CD4-positive, alpha-beta T cell treated with Interleukin-4 for 1 hour (primary cell): ENCODE measurements at places on chromosomes 16 and 17.

DNA sequence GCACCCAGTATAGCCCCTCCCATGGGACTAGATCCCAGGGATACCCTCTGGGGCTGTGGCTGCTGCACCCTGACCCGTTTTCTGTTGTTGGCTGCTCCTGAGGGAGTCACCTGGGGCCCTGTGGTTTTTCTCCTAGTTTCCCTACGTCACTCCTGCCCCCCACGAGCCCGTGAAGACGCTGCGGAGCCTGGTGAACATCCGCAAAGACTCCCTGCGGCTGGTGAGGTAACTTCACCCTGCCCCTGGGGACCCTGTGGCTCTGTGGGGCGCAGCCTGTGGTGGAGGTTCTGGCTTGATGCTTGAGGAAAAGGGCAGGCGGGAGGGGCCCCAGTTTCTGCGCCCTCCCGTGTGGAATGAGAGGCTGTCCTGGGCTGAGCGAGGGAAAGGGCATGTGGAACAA is 27.2 kb downstream of the MGRN1 start:
- DNase-seq, result no peak

DNA sequence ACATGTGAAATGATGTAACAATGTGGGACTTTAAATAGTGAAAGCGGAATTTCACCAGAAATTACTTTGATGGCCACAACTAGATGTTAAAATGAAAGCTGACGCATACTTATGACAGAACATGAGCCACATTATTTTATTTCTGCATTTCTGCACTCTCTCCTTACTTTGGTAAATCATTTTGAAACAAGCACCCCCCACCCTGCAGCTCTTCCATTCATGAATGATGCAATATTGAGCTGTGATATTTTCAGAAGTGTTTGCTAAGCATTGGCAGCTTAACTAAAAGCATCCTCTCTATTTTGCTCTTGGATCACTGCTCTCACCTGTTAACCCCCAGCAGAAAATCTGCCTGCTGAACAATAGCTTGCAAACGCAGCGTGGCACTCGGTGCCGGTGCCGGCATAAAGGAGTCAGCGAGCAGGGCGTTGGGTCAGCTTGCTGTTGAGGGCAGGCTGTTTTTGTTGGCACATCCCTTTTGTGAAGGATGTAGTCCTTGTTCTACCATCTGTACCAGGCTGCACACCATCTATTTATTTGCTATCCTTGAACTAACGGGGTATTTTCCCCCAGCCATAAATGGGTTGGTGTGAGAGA is 30.8 kb upstream of the CBLN1 start:
- no peak for DNase-seq

DNA sequence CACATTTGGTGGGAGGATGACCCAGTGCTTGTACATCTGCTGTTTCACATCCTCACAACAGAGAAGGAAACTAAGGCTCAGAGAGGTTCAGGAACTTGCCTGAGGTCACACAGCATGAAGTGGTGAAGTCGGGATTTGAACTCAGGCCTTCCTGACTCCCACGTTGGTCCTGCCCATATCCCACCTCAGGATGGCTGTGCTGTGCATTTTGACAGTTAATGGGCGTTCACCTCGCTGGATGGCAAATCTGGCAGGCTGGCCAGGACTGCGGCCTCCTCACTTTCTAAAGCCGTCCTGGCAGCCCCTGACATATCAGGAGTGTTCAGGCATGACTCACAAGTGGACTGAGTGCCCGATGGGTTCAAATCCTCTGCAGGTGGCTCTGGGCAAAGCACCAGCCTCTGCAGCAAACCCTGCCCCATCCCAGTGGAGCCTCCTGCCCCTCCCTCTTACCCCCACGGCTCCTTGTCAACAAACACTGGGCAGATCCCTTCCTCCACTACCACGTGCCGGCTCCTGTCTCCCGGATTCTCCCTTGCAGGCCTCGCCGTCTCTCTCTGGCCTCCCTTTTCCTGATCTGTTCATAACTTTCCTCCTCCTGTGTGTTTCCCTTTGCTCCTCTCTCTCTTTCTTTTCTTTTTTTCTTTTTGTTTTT is 29.2 kb downstream of the SOCS3 start:
- DNase-seq, result no peak

DNA sequence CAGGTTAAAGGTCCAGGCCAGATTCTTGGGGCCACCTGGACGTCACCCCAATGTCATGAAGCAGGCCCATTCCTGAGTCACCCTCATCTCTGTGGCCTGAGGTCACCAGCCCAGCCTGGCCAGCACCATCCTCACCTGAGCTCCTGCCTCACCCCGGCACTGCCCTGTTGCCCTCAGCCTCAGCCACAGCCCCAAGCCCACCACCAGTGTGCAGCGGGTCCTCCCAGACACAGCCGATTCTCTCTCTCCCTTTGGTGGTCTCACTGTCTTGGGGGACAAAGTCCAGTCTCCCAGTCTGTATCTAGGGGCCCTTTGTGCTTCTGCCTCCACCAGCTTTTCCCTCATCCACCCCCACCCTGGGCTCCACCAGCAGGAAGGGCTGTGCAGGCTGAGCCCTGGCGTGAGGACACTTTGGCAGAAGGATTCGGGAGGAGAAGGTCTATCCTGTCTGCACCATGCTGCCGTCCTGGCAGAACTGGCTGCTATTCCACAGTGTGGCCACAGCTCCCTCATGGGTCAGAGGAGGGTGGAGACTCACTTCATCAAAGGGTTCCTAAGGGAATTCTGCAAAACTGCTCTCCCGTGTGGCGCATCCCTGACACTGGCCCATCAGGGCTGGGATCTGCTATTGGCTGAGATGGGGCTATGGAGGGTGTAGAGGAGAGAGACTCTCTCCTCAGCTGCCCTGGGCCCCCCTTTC is 64.3 kb downstream of the PRMT7 start:
- DNase-seq, result no peak

DNA sequence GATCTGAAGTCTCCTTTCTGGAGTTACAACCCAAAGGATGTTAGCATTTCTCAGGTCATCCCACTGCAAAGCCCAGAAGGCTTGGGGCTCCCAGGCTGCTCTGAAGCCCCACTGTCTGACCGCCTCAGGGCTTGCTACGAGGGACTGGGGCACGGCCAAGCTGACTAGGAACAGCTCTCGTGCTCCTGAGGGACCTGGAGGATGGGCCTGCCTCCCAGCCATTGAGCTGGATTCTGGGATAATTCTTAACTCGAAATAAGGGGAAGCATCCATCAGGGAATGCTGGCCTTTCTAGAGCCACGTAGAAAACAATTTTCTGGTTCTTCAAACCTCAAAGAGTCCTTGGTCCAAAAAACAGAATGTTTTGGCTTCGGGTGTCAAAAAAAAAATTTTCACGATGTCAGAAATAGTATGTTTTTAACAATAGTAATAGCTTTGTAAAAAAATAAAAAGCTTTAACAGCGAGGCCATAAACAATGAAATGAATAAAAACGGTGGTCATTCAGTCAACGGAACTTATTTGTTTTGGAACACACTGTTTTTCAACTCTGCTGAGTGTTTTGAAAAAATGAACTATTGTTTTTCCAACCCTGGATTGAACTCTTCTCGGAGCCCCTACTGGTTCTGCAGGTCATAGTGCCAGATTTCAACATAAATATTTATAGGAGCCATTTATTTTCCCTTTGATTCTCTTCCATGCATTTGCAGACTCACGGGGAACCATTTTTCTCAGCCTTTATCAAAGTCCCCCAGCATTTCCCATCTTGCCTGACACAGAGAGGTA is 16.4 kb upstream of the HERPUD1 start:
- DNase-seq, result no peak

- DNase-seq, result no peak
Observed at GRCh38 chr17:27038676-27039075, 255.2 kb upstream of the WSB1 start.

DNA sequence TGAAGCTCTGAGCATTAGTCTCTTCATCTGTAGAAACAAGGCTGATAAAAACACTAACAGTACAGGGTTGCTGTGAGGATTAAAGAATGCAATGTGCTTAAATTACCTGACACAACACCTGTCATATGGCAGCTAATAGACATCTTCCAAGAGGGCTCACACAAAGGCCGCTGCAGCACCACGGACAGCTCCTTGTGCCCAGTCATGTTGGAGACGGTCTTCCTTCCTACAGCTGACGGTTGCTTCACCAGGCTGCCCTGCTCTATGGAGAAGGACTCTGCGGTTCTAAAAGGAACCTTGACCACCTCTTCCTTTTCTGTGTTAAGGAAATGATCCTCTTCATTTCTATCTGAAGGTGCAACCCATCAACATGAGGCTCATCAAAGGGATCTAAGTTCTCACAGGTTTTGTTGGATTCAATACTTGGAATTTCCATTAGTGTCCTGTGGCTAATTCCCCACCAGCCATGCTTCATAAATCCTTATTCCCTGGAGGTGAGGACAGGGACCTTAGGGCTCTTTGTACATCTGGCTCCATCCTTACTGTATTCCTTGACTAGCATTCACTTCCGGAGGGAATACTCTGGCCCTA is 138.9 kb upstream of the CES5A start:
- peak; percentile 10 for DNase-seq

- no peak for DNase-seq
Observed at GRCh38 chr17:28345419-28346198, 10.0 kb downstream of the TNFAIP1 start.

DNA sequence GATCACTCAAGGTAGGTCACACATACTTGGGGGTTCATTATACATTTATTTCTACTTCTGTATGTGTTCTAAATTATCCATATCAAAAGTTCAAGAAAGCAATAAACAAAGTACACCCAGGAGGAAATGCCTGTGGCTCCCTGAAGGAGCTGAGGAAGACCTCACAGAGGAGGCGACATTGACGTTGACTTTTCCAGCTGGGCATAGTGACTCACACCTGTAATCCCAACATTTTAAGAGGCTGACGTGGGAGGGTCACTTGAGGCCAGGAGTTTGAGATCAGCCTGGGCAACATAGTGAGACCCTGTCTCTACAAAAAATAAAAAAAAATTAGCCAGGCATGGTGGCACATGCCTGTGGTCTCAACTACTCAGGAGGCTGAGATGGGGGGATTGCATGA is 16.3 kb downstream of the ITGAD start:
- DNase-seq, result no peak

DNA sequence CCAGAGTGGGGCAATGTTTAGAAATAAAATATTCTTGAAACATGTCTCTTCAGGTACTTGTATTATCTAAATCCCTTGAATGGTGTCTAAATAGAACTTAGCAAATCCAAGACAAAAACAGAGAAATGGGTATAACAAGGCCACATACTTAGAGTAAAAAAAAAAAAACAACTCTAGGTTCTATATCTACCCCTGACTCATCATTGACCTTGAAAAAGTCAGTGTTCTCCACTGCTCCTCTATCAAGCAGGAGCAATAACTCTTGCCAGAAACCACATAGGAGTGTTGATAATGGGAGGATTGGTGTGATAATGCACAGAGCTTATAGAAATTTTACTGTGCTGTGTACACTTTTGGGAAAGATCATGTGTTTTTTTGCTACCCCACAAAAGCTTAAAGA is 296.6 kb upstream of the PMFBP1 start:
- no peak for DNase-seq

GRCh38 chr16:31149894-31150890 is at the start of gene PRSS36:
Gene PRSS36 (minus strand): TSS chr16:31150066. CDS start chr16:31150035, 31 bp downstream.
- DNase-seq, result no peak

DNA sequence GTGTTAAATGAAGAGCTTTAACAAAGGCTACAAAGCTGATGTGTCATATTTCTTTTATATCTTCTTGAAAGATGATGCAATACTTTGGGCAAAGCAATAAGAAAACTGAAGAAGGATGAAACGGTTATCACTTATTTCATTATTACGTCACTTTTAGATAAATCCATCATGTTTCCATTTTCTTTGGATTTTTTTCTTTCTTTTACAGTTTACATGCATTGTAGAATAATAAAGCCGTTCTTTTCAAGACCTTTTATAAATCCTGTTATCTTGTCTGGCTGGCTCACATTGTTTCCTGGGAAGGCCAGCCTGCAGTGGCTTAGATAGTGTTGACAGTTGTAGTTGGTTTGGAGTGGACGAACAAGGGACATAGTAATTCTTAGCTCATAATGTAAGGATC is 28.9 kb downstream of the TANC2 start:
- DNase-seq, result no peak

DNA sequence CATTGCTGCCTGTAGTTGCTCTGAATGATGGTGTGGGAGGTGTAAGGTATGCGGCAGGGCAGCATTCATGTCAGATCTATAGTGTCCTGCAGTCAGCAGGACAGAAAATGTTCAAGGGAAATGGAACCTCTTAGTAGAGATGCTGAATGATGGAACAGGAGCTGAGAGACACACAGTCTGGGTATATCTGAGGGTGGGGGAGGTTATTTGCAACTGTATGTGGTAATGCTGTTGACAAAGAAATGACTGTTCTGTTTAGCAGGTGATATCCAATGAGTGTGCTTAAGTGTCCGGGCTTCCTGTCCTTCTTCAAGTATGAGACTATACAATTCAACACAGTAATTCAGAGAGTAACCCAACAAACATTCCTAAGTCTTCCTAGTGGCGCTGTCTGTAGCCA is 46.6 kb downstream of the STH start:
- no peak for DNase-seq

DNA sequence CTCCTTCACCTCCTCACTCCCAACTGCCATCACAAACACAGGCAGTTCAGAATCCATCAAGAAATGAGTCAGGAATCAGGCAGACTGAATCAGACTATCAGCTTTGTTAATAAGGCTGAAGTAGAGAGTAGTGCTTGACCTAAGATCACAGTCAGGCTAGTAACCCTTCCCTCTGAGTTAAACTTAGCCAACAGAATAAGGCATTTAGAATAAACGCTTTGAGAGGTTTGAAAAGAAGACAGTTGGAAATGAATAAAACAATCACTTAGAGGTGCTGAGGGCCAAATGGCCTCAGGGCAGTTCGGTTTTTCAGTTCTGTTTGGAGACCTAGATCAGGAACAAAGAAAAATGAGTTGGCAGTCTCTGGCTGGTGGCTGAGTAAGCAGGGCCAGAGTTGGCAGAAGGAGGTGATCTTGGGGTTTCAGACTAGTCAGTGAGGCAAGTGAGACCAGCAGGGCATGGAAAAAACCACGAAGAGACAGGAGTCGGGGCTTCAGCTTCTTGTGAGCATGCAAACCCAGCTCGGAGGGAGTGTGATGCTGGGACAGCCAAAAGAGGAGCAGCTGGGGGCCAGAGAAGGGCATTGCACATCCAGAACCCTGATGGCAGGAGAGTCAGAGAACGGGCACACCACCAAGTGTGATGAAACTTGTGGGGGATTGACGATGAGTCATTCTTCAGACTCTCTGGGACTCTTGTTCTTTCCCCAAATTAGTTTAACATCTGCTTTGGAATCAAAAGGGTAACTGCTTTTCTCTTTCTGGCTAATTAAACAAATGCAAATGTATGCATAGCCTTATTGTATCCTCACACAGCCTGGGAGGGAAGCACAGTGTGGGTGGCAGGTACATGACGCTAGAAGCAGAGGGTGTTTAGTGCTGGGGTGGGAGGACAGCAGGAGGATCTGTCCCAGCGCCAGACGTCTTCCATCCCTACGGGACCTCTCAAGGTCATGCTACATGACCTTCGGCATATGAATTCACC is 54.8 kb downstream of the SPECC1 start:
- DNase-seq, result peak; percentile 39
